ENCODE measurements at places on chromosomes 2 and 18.

GRCh38 chr2:164992818-164993217 lies 37.5 kb upstream of the SLC38A11 start:
- peak; percentile 85 for DNase-seq

DNA sequence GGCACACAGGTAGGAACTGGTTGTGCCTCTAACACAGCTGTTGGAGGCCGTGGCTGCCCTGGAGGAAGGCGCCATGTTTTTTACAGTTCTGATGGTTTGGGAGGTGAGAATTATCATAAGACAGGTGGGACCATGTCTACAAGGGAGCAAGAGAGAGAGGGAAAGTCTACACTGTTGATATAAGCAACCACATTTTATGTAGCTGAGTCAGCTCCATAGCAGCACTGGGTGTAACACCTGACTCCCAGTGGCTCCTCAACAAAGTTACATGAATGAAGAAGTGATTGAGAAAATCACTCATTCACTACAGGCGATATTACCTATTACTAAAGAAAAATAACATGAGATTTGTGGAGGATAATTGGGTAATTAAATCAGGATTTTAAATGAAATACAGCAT lies 41.3 kb upstream of the ACAA2 start:
- DNase-seq = no peak

DNA sequence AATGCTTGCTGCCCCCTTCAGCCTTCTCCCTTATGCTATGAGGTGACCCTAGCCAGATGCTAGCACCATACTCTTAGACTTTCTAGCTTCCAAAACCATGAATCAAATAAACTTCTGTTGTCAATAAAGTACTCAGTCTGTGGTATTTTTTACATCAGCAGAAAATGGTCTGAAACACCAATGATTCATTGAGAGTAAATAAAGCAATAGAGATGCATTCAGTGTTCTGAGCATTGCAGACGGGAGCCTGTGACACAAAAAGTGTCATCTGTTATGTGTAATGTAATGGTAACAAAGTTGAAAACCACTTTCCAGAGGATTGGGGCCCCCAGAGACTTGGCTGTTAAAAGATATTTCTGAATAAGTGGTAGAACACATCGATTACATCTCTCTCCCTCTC lies 758.0 kb upstream of the NRXN1 start:
- no peak for DNase-seq

GRCh38 chr18:12863687-12864216 lies 20.3 kb downstream of the PTPN2 start:
- peak; percentile 38 for DNase-seq

DNA sequence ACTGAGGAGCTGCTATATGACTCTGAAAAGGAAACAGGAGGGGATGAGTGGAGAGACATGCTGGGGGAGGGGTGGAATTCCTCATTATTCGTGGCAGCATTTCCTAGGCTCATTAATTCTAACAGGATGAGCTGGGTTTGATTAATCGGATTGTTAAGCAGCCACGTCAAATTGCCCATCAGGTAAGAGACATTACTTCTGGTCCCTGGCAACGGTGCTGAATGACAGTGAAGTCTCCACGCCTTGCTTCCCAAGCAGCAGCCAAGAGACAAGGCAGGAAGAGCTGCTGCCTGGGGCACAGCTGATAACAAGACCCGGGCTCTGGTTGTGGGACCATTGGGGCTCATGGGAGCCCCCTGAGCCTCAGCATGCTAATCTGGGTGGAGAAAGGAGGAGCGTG lies 86.6 kb downstream of the MARCHF4 start:
- DNase-seq = no peak

All from foreskin melanocyte (primary cell).